ENCODE measurements at places on chromosomes 5 and 9. TPM values are rescaled to one million over a fixed set of nuclear protein-coding genes. Genes with fewer than 3 reads are reported as not detected.

GRM6 gene
- total RNA-seq, result not detected

UNC13B gene
- total RNA-seq, result 0.14 TPM

FOXD4 gene
- total RNA-seq, result not detected

CNTNAP3B gene
- total RNA-seq, result not detected
